ENCODE measurements at places on chromosomes 7 and 10.

DNA sequence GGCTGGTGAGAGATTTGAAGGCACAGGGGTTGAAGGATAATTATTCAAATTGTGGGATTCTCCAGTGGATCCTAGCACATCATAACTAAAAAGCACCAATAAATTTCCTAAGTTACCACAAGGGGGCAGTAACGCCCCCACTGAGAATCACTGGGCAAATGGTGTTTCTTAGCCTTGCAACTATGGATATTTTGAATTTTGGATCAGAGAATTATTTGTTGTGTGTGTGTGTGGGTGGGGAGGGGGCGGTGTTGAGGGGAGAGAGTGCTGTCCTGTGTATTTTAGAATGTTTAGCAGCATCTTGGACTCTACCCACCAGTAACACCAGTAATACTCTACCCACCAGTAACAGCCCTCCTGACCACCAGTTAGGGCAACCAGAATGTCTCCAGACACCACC, 63.3 kb upstream of the PRKG1 start:
- peak; percentile 60 for DNase-seq

DNA sequence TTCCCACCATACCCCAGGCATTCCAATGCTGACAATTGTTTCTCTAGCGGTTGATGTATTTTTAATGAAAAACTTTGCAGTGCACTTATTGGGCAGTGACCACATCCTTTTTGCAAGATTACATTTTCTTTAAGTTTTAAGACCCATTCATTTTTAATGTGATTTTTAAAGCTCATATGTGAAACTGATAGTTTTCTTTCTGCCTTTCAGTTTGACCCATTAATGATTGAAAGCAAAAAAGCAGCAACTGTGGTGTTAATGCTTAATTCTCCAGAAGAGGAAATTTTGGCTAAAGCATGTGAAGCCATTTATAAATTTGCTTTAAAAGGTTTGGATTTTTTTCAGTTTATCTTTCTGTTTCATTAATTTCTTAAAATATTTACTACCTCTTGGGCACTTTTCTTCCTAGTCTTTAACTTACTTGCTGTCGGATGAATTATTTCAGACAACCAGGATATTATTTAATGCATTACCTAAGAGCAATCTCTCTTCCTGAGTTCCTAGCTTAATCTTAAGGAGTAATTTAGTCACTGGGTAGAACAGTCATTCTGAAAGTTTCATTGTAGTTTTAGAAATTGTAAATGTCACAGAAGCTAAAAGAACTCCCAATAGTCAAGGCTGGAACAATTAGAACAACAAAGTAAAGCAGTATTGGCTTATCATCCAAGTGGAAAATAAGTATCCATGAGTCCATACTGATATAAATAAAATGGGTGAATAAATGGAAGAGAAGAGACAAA, 18.3 kb downstream of the ARMC3 start:
- DNase-seq: no peak

GRCh38 chr10:32445036-32445435, 904 bp upstream of the CCDC7 start:
- peak; percentile 16 for DNase-seq

GRCh38 chr7:7312323-7312722, 130.0 kb downstream of the C1GALT1 start:
- DNase-seq: no peak

- no peak for DNase-seq
These were observed 16.3 kb upstream of the ZMIZ1 start for GRCh38 chr10:79052291-79053080.

- no peak for DNase-seq
These were observed 93.0 kb downstream of the EXOC4 start for GRCh38 chr7:133345690-133346421.

DNA sequence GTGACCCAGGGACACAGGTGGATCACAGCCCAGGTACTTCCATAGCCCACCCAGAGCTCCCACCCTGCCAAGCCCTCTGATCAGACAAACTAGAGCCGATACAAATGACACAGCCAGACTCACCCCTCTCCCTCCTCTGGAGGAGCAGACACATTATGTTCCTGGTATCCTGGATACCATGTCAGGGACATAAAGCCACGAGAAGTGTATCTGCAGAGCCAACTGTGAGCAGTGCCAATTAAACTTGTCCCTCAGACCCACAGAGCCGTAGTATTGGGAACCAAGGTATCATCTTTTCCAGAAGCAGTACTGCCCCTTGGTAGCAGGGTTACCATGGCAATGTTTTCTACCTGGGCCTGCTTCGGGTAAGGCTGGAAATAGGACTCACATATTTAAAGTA, 47.3 kb upstream of the CPXM2 start:
- DNase-seq: no peak

DNA sequence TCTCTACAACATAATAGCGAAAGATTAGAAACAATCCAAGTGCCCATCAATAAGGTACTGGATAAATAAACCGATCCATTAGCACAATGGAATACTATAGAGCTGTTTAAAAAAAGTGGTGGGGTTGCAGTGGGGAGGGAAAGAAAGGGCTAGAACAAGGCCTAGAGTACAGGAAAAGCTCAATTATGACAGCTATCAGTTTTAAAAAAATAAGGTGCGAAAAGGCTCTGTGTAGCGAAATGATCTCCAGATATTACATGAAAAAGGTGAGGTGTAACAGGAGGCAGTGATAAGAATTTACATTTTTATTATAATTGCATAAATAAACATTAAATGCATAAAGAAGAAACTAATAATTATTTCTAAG, 30.8 kb downstream of the CYTH3 start:
- DNase-seq: no peak

GRCh38 chr7:29424984-29425309, 138.7 kb upstream of the PRR15 start:
- no peak for DNase-seq

DNA sequence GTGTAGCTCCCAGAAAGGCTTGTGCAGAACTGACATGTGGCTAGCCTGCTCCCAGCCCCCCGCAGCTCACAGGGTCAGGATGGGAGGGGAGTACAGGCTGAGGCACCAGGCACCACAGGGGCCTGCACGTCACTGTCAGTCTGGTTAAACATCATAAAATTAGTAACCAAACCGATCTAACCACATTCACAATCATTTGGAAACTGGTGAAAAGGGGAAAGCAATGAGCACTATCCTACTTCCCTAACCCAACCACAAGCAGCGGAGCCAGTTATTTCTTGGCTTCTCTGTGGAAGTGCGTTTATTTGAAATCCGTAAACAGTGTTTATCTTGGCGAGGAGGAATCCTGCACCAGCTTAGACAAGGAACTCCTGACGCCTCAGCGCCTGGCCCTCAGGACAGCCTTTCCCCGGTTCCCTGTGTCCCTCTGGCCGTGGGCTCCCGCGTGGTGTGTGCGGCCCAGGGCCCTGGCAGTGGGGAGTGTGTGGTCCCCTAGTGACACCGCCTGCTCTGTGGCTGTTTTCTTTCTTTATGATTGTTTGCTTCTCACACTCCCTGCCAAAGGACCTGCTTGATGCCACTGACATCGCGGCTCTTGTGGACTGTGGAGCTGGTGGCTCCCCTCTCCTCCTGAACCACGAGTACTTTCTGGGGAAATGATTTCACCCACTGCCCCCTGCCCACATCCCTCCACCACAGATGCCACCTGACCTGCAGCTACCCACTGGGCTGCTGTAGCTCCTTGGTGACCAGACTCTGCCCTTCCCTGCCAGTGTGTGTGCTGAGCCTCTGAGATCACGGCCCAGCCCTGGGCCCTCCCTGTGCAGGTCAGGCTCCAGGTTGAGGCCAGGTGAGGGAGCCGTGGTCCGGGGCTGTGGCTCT, 38.0 kb downstream of the INPP5A start:
- no peak for DNase-seq

DNA sequence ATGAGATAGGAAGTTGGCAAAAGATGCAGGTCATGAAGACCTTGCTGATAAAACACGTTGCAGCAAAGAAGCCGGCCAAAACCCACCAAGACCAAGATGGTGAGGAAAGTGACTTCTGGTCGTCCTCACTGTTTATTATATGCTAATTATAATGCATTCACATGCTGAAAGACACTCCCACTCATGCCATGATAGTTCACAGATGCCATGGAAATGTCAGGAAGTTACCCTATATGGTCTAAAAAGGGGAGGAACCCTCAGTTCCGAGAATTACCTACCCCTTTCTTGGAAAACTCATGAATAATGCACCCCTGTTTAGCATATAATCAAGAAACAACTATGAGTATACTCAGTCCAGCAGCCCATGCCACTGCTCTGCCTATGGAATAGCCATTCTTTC, 202.4 kb upstream of the GRB10 start:
- DNase-seq: no peak

- DNase-seq: no peak
These were observed 28.7 kb upstream of the TNS3 start for GRCh38 chr7:47610506-47611044.

DNA sequence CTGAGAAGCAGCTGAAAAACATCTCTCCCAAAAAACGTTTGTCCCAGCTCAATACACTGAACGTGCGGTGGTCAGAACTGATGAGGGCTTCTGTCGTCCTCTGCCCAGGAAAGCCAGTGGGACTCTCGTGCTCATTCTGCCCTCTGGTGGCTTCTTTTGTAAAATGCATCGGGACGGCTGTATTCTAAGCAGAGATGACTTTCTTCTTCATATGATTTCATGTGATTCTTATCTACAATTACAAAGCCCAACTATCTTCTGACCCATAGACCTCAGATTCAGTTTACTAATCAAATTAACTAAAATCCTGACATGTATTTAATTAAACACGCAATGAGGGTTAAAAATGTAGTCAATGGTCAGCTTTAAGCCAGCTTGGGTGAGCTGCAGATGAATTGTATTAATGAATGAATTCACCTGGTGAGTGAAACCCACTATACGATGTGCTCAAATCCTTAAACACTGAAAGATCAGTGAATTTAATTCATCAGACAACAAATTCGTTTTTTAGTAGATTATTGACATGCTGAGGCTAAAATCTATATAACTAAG, 117.6 kb upstream of the FAM204A start:
- peak; percentile 78 for DNase-seq

- DNase-seq: no peak
These were observed 83.5 kb downstream of the PRPF18 start for GRCh38 chr10:13670311-13670710.

GRCh38 chr10:59283456-59284091, 78.8 kb downstream of the FAM13C start:
- no peak for DNase-seq

DNA sequence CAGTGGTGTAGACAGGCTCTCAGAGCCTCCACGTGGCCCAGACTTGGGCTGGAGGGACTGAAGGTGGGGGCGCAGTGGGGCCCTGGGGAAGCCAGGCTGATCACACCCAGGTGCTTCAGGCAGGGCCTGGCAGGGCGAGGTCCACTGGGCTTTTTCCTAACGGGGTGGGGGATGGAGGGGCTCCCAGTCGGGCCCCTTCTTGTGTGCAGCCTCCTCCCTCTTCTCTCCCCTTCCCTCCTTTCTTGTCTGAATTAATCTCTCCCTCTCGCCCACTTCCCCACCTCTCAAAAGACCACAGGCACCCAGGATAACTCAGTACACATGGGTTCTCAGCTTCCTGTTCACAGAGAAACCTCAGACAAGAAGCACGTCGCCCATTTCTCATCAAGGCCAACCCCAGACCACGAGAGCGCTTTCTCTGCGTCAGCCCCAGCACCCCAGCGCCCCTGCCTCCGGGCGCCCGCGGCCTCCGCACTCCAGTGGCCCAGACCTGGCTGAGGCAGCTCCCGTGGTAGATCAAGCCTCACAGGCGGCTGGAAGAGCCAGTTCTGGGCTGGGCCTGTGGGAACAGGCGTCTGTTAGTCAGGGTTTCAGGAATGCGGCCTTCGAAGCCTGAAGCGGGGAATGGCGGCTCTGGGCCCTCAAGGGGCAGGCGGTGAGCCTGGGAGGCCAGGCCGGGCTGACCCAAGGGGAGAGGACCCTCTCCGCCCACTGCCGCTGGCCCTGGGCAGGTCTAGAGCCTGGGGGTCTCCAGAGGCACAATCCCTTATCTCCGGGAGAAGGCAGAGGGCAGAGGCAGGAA, 50.6 kb downstream of the PWWP2B start:
- peak; percentile 44 for DNase-seq

DNA sequence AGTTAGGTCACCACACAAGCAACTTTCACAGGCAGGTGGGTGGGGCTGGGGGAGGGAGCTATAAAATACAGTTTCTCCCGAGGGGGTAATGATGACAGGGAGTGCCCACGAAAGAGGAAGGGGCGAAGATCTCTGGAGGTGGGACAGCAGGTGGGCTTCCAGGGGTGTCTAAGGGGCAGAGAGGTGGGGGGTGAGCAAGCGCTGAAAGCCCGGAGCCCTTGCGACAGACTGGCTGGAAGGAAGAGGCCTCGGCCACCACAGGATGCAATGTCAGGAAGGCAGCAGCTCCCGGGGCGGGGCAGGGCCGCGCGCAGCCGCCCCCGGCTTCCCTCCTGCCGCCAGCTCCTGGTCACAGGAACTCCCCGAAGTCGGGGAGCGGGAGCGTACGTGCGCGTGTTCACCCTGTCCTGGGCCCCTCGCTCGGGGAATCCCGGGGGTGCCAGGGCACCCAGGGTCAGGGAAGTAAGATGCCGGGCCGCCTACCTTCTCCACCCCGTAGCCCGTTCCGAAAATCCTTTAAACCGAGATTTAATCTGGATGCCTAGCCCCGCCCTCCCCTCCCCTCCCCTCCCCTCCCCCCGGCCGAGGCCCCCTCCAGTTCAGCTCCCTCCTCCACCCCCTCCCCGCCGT, 105.2 kb upstream of the PPIF start:
- DNase-seq: no peak

GRCh38 chr7:41692251-41692650, 10.6 kb downstream of the INHBA start:
- DNase-seq: no peak

DNA sequence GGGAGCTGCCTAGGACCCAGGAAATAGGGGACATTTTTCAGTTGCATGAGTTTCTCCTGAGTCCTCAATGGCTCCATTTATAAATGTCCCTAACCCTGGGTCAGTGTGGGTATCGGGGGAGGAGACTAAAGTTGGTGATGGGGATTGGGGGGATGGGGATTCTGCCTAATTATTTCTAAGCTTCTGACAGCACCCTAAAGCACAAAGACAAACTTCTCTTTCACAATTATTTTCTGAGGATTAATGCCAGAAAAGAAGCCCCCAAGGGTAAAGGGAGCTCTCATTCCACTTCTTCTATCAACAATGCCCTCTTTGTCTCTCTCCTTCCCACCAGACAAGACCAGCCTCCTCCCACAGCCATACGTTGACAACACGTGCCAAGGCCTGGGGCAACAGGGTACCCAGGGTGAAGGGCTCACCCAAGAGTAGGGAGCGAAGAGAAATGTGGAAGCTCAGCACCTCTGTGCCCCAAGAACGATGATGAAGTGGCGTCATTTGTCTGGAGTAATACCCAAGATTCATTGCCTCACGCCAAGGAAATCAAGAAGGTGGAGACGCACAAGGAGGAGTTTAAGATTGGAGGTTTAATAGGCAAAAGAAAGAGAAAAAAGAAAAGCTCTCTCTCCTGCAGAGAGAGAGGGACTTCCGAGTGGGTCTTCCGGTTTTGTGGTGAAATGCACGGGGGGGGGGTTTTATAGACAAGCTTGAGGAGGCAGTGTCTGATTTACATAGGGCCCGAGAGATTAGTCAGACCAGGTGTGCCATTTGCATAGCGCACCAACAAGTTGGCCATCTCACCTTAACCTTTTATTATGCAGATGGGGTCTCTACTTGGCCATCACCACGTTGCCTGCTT, 14.4 kb upstream of the GJC3 start:
- no peak for DNase-seq
